ENCODE measurements at places on chromosomes 1 and 21. TPM values are rescaled to one million over a fixed set of nuclear protein-coding genes. Genes with fewer than 3 reads are reported as not detected.

PTCH2 gene
- 1.4 TPM for total RNA-seq

NPHS2 gene
- not detected for total RNA-seq

TMEM269 gene
- 0.67 TPM for total RNA-seq

FOXO6 gene
- 0.99 TPM for total RNA-seq

- no peak for DNase-seq
These were observed 29.3 kb downstream of the C1orf141 start for GRCh38 chr1:67105508-67105907.

CELA2B gene
- not detected for total RNA-seq

IGSF3 gene
- 51.7 TPM for total RNA-seq
